Liver (tissue), 10 donors: ENCODE measurements at places on chromosomes 11 and 22.

- DNase-seq, result no peak
Observed at GRCh38 chr22:39368461-39368911, 18.7 kb downstream of the SYNGR1 start.

DNA sequence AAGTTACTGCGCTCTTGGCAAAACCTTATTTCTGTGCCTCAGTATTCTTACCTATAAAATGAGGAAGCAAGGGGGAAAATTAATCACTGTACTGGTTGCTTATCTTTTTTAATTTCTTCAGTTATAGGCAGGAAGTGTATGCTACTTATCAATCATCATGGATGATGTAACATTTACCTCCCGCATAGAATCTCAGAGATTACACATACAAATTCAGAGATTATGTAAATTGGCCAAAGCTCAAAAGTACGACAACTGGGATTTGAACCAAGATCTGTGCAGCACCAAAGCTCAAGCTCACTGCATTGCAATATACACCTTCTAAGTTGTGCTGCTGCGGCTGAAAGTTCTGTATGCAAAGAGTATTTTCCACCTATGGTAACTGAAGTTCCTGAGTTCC lies 83.0 kb downstream of the PDHX start:
- DNase-seq, result no peak

- no peak for DNase-seq
Observed at GRCh38 chr11:119699227-119699626, 29.8 kb downstream of the NECTIN1 start.

DNA sequence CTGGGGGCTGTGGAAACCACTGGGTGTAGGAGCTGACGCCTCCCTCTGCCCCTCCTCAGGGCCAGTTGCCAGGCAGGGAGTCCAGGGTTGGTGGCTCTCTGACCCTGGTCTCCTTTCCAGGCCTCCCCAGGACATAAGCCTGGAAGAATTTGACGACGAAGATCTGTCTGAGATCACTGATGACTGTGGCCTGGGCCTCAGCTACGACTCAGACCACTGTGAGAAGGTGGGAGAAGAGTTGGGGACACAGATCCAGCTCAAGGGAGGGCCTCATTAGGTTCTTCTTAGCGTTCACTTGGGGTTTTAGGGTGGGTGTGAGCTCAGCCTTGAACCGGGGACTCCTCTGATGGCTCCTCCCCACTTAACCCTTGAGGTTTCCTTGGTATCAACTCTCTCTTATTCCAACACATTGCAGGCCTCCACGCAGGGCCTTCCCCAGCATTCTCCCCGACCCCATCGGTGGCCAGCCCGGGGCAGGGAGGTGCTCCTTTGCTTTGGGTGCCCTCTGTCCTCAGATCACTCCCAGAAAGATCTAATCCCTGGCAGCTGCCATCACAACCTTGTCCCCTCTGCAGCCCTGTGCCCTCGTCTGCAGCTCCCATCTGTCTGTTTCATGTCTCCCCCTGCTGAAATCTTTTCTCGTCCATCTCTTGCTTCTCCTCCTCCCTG lies 1.2 kb downstream of the MAPK8IP2 start:
- no peak for DNase-seq

GRCh38 chr11:105935791-105936190 lies 86.2 kb downstream of the MSANTD4 start:
- DNase-seq, result no peak
